ENCODE measurements at places on chromosomes 11 and 22.

GRCh38 chr11:85318573-85318972 lies 308.6 kb downstream of the DLG2 start:
- DNase-seq = no peak

GRCh38 chr11:116046127-116046526 lies 541.9 kb upstream of the CADM1 start:
- DNase-seq = no peak

DNA sequence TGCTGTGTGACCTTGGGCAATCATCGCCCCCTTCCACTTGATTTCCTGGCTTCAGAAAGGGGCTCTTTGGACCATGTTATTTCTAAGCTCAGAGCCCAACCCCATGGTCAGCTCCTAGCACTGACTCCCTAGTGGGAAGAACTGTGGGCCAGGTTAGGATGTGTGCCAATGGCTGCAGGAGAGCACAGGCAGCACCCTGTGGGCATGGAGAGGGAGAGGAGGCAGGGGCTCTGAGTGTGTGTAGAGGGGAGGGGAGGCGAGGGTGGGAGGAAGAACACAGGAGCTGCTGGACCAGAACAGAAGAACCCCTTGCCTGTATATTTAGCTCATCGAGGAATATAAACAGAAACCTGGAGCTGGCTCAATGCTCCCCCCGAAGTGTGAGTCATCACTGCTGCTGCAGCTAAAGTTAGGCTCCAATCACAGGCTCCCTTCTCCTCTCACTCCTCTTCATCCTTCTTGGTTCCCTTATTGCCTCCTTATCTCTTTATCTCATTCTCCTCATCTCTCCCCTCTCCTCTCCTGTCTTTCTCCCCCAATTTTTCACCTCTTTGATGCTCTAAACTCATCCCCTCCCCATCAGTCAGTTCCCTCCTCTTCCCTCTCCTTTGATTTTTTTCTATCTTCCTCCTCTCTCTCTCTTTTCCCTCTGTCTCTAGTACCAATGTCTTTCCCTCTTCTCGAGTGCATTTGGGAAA lies 14.5 kb upstream of the RPS19BP1 start:
- DNase-seq = no peak

DNA sequence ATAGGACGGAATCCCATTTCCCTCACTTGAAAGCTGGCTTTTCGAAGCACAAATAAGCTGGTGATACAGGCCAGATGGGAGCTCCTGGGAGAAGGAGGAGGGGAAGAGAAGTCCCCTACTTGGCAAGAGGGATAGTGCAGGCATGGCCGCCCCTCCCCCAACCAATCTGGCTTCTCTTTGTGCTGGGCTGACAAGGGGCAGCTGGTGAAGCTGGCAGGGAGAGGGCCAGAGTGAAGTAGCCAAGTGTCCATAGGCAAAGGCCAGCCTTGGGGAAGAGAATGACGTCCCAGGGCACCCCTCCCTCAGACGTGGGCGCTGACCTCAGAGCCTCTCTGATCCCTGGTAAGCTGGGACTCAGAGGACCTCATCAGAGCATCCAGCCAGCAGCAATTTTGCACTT lies 78.7 kb upstream of the GRAMD1B start:
- DNase-seq = no peak

- no peak for DNase-seq
Observed at GRCh38 chr22:29587938-29588699, 7.2 kb upstream of the NIPSNAP1 start.

GRCh38 chr22:33597274-33597985 lies 322.8 kb downstream of the LARGE1 start:
- DNase-seq = no peak

GRCh38 chr11:10529279-10529678 lies 11.7 kb downstream of the RNF141 start:
- DNase-seq = no peak

DNA sequence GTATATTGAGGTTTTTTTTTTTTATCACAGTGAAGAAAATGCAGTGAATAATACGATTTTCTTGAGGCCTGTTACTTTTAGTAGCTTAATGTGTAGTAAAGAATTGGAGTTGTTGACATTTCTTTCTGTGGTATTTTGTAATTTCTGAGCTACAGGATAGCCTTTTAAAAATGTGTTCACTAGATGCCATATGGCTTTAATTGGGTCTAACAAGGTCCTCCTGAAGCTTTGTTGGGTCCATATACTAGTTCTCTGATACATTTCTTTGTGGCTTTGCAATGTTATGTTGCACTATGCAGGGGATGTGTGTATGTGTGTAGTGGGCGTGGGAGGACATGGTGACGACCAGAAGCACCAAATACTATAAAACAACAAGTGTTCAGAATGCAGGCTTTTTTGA lies 25.1 kb downstream of the FBXO7 start:
- DNase-seq = no peak

- no peak for DNase-seq
Observed at GRCh38 chr22:48320683-48321451, 1506.8 kb downstream of the BRD1 start.

DNA sequence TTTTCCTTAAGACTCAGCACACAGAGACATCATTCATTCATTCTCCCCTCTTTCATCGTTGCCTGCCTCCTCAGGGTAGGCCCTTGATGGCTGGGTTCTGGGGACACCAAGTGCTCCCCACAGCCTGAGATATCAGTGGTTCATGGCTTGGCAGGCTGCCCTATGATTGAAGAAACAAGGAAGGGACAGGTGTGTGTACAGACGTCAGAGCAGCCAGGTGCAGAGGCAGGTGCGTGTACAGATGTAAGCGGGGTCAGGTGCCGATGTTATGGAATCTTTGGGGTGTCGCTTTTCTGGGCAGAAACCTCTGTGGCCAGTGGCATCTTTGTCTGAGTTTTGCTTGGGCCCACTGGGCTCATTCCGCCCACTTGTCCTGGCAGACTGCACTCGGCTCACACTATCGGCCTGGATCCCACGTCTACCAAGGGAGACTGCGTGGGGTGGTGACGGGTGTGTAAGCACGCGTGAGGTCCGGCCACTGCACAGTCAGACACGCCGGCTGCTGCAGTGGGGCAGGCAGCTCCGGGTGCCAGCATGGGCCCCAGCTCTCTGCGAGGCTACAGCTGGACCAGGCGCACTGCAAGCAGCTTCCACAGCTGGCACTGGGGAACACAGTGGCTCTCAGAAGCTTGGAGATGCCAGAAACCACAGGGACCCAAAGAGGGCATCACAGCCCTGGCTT lies 20.9 kb upstream of the KIAA0930 start:
- no peak for DNase-seq

- no peak for DNase-seq
Observed at GRCh38 chr22:49115197-49115596, 712.5 kb downstream of the BRD1 start.

GRCh38 chr22:29817724-29818123 lies 20.4 kb downstream of the ASCC2 start:
- no peak for DNase-seq
